Mesenchymal stem cell (in vitro differentiated cells and primary cell): ENCODE measurements at places on chromosomes 3 and 15.

- peaks cover 5% of the 10 kb centered on the region for H3K4me1 ChIP-seq
- no peaks in the 10 kb centered on the region for H3K27me3 ChIP-seq
- H3K4me3 ChIP-seq: no peak overlapping the region
- DNase-seq: no peak
- H3K27ac ChIP-seq: no peak overlapping the region
Observed at GRCh38 chr3:31240874-31241273, 291.9 kb upstream of the STT3B start.

DNA sequence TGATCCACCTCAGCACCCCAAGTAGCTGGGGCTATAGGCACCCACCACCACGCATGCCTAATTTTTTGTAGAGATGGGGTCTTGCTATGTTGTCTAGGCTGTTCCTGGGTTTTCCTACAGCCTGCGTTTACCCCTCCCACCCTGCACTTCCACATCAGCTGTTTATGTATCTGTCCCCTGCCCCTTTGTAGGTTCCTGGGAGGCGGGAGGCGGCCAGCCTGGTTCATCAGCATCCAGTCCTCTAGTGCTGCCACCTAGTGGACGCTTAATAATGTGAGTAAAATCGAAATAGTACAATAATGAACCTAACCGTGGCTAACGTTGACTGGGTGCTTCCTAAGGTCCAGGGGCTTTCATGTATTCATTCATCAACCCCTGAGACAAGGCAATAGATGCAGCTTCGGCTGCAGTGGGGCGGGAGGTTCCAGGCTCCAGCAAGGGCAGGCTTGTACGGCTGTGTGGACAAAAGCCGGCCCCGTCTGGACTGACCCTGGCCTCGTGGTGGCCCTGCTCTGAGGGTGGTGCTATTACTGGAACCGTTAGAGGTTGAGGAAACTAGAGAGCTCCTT is 1.2 kb upstream of the LCTL start:
- no peaks in the 10 kb centered on the region for H3K27me3 ChIP-seq
- no peaks in the 10 kb centered on the region for H3K36me3 ChIP-seq
- no peak overlapping the region for H3K27ac ChIP-seq

DNA sequence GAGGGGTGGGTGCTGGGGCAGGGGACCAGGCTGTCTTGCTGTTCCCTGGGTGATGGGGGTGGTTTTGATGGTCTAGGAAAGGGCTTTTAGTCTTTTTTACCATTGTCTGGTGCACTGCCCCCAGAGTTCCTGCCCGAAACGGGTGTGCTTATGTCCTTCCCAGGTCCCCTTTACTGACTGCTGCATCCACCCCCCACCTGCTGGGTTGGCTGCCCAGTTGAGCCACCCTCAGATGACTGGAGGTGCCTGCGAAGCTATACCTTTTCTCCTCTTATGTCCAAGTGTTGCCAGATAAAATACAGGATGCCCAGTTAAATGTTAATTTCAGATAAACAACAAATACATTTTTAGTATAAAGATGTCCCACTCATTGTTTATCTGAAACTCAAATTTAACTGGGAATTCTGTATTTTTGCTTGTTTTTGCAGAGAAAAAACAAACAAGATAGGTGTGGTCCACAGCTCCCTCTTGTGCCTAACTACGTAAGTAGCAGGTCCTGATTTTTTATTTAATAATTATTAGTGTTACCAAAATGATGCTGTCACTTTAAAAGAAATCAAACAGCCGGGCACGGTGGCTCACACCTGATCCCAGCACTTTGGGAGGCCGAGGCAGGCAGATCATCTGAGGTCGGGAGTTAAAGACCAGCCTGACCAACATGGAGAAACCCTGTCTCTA is 6.1 kb upstream of the RPP14 start:
- no peak overlapping the region for H3K27ac ChIP-seq
- no peak overlapping the region for H3K4me3 ChIP-seq
- no peaks in the 10 kb centered on the region for H3K4me1 ChIP-seq
- H3K36me3 ChIP-seq: no peaks in the 10 kb centered on the region

GRCh38 chr15:60528530-60528929 is 49.6 kb upstream of the ICE2 start:
- no peak overlapping the region for H3K4me3 ChIP-seq
- H3K4me1 ChIP-seq: no peaks in the 10 kb centered on the region
- no peaks in the 10 kb centered on the region for H3K27me3 ChIP-seq
- DNase-seq: peak; percentile 30
- no peak overlapping the region for H3K27ac ChIP-seq
- no peaks in the 10 kb centered on the region for H3K36me3 ChIP-seq

GRCh38 chr3:141530415-141530768 is 43.6 kb downstream of the RASA2 start:
- peaks cover under 1% of the 10 kb centered on the region for H3K36me3 ChIP-seq
- H3K4me1 ChIP-seq: peaks cover 2% of the 10 kb centered on the region
- no peak overlapping the region for H3K27ac ChIP-seq
- H3K4me3 ChIP-seq: no peak overlapping the region
- peak; percentile 64 for DNase-seq

DNA sequence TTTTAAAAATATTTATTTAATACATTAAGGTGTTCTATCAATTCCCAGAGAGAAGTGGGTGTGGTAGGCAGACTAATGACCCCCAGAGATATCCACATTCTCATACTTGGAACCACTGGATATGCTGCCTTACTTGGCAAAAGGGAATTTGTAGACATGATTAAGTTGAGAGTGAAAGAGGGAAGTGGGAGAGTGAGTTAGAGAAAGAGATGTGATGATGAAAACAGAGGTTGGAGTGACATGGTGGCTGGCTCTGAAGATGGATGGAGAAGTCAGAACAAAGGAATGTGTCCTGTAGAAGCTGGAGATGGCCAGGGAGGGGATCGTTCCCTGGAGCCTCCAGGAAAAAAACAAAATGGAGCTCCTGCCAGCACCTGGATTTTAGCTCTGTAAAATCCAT is 32.0 kb downstream of the TNFAIP8L3 start:
- no peak overlapping the region for H3K27ac ChIP-seq
- H3K4me1 ChIP-seq: no peaks in the 10 kb centered on the region
- H3K27me3 ChIP-seq: no peaks in the 10 kb centered on the region
- no peaks in the 10 kb centered on the region for H3K36me3 ChIP-seq
- no peak overlapping the region for H3K4me3 ChIP-seq
- no peak for DNase-seq

- peaks cover 2% of the 10 kb centered on the region for H3K4me1 ChIP-seq
- no peak overlapping the region for H3K27ac ChIP-seq
- H3K27me3 ChIP-seq: peaks cover 45% of the 10 kb centered on the region
- DNase-seq: no peak
- peaks cover 4% of the 10 kb centered on the region for H3K36me3 ChIP-seq
Observed at GRCh38 chr3:9190276-9190675, 59.2 kb downstream of the SRGAP3 start.

DNA sequence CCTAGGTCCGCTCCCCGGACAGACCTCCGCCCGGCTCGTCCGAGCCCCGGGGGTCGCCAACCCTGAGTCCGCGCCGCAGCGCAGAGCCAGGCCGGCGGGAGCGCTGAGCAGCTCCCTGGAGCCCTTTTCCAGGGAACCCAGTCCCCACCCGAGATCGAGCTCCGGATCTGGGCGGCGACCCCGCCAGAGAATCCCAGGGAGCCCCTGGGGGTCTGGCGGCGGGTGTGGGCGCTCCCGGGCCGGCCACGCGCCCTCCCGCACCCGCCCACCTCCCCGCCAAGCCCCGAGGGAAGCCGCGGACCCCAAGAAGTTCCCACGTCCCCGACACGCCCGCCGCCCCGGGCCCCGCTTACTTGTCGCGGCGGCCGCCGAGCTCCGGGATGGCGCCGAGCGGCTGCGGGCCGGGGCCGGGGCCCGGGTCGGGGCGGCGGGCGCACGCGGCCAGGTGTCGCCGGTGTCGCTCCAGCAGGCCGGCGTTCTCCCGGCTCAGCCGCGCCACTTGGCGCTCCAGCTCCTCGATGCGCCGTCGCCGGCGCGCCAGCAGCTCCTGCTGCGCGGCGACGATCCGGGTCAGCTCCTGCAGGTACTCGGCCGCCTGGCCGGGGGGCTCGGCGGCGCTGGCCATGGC is 137.7 kb downstream of the NUP210 start:
- peaks cover 12% of the 10 kb centered on the region for H3K4me1 ChIP-seq
- no peak overlapping the region for H3K27ac ChIP-seq
- peak overlapping the region; percentile 22 for H3K4me3 ChIP-seq
- peaks cover 78% of the 10 kb centered on the region for H3K27me3 ChIP-seq
- no peak for DNase-seq
